SK-N-DZ (cell line): ENCODE measurements at places on chromosomes 1 and 21.

DNA sequence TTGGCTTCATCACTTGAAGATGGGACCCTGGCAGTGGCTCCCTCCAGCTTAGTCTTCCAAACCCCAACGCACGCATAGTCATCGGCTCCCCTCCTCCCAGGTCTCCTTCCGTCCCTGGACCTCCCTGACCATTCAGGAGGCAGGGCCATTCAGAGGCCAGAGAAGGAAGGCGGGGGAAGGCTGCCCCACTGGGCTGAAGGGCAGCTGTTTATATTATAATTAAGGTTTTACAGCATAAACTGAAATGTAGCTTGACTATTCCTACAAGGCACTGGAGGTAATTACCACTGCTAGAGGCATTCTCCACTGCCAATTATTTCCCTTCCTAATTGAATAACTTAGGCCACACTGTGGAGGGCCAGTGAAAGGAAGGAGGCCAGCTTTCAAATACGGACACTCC, 170.6 kb upstream of the PROX1 start:
- DNase-seq = no peak

GRCh38 chr1:205108464-205108863, 13.3 kb downstream of the RBBP5 start:
- DNase-seq = no peak

DNA sequence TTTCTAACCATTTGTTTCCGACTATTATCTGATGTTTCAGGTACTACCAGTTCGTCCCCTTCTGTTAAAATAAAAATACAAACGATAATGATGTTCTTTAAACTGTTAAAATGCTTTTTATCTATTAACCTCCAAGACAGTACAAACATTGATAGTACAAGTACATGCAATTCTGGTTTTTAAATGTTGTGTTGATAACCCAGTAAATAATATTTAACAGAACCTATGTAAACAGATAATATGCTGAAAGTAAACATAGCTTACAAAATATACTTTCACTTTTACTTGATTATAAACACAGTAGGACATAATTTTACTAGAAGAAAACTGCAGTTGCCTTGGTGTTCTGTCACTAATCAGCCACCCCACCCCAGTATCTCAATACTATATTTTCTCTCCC, 76.9 kb downstream of the COQ8A start:
- DNase-seq = no peak

GRCh38 chr1:25744140-25744581, 55.8 kb upstream of the SELENON start:
- DNase-seq = peak; percentile 57

DNA sequence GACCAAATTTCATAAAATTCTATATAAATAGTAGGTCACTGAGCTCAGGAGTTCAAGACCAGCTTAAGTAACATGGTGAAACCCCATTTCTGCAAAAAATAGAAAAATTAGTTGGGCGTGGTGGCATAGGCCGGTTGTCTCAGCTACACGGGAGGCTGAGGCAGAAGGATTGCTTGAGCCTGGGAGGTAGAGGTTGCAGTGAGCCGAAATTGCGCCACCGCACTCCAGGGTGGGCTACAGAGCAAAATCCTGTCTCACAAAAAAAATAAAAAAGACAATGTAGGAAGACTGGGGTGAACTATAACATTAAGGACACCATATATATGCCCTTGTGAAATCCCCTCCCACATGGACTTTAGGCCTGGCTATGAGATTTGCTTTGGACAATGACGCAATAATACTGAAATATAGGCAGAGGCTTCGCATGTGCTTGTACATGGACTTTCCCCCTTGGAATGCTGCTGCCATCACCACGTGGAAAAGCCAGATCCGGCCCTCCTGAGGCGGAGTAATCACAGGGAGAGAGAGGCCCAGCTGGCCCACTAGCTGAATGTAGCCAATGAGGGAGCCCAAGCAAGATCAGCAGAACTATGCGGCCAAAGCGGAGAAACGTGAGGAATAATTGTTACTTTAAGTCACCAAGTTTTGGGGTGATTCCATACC, 13.1 kb upstream of the USP1 start:
- no peak for DNase-seq

- no peak for DNase-seq
Observed at GRCh38 chr1:214541693-214542092, 9.7 kb downstream of the PTPN14 start.

GRCh38 chr1:230797942-230798365, 50.8 kb downstream of the CAPN9 start:
- DNase-seq = peak; percentile 50

DNA sequence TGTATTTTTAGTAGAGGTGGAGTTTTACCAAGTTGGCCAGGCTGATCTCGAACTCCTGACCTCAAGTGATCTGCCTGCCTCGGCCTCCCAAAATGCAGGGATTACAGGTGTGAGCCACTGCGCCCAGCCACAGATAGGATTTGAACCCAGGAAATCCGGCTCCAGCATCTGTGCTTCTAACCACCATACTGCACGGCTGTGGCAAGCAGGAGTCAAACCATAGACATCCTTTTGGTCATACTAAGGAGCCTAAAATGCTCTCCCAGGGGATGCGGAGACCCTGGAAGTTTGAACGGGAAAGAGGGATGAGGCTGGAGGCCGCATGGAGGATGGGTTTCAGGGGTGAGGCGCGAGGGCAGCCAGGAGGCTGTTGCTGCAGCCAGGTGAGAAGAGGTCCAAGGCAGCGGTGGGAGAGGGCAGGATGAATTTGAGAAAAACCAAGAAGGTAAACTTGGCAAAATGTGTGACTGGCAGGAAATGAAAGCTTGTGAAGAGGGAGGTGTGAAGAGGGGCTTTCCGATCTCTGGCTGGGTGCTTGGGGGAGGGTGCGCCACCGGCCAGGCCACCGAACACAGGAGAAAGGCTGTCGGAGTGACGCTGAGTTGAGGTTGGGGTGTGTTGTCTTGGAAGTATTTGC, 24.0 kb upstream of the CDK18 start:
- no peak for DNase-seq

- no peak for DNase-seq
Observed at GRCh38 chr1:47938520-47938919, 58.7 kb downstream of the TRABD2B start.

DNA sequence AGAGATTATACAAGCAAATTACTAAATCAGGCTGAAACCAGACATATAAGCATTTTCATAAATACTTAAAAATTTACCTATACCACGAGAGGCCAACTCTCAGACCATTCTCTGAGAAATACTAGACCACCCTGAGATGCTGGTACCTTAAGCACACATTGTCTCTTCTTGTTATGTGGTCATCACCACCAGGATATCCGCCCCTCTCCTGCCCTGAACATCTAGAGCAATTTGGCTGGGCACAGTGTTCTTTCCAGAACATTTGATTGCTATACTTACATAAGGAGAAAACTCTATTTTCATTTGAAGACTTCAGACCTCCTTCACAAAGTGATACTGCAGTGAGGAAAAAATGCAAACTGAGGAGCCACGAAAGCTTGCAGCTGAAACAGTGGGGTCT, 36.2 kb upstream of the DUSP10 start:
- no peak for DNase-seq

DNA sequence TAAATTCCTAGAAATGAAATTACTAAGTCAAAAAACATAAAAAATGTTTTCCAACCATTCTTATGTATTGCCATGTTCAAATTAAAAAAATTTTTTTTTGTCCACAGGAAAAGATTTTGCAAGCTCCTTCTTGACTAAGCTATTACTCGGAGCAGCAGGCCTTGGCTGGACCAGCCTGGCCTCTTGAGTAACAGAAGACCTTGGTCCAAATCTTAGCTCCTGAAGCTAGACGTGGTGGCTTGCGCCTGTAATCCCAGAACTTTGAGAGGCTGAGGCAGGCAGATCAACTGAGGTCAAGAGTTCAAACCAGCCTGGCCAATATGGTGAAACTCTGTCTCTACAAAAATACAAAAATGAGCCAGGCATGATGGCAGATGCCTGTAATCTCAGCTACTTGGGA, 77.6 kb downstream of the CLSTN1 start:
- DNase-seq = no peak

GRCh38 chr1:36971852-36972618, 62.3 kb downstream of the GRIK3 start:
- no peak for DNase-seq

DNA sequence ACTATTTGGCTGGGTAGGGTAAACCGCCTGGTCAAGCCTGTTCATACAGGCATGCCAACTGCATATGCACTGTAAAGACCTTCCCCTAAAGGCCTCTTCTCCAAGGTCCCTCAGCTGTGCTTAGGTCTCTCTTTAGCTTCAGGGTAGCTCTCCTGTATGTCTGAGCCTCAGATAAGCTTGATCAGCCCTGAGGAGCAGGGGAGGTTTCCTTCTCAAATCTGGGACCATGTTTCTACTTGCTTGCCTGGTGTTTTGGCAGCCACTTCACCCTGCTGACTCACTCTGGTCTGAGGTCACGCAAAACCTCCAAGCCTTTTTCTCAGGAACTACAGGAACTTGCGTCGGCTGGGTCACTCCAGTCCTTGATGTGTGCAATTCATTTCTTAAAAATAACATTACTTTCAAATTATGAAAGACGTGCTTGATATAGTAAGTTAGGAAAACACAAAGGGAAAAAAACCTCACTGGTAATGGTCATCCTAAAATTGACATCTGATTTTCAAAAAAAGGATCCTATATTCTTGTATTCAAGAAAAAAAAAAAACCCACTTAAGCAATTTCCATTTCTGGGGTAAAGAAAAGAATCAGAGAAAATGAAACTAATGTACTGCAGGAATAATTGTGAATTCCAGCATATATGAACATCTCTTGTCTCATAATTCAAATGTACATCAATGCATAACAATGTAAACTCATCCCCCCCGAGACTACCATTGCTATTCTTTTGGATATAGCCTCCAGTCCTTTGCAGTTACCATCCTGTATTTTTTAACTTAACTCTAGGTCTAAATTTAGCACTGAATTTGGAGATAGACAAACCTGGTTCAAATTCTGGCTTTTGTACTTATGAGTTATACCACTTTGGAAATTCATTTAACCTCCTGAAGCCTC, 24.8 kb upstream of the RNF19B start:
- no peak for DNase-seq

GRCh38 chr1:208243527-208243966, 637 bp downstream of the PLXNA2 start:
- DNase-seq = no peak

GRCh38 chr1:13619909-13620308, 36.3 kb downstream of the PDPN start:
- no peak for DNase-seq

DNA sequence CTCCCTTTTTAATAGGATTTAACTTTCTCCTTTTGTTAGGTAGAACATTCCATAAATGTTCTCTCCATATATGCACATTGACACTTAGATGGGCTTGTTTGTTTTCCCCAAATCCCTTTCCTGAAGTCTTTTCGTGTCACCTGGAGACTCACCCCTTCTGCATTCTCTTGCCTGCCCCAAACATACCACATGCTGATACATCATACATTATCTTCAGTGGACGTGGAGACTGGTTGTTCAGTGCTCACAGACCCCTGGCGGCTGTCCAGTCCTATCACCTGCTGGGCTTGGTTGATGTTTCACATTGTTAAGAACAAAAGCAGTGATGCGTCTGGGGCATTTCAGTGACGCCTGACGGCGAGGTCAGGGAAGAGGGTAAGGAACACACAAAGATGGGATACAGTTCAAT, 22.2 kb downstream of the FMOD start:
- DNase-seq = peak; percentile 75

DNA sequence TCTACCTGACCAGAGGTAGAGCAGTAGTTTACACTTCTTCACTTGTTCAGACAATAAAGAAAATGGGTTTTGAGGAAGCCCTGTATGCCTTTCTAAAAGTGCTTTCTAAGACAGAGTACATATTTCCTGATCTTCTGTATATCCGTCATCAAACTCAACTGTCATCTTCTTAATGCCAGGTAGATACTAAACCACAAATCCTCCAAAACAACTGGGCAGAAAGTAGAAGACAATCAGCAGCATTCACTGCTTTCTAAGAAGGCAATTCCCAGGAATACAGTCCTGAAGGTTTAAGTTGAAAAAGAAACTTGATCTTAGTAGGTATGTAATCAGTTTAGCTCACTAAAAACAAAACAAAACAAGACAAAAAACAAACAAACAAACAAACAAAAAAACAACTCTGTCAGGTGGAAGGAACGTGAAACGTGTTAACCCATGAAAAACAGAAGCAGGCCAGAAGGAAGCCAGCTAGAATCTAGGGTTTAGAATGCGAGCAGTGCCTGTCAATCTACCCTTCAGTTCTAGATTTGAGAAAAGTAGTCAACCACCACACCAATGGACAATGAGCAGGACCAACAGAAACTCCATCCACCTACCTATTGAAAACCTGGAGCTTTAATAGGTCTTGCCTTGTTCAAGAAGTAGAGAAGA, 59.2 kb downstream of the LEPR start:
- no peak for DNase-seq

DNA sequence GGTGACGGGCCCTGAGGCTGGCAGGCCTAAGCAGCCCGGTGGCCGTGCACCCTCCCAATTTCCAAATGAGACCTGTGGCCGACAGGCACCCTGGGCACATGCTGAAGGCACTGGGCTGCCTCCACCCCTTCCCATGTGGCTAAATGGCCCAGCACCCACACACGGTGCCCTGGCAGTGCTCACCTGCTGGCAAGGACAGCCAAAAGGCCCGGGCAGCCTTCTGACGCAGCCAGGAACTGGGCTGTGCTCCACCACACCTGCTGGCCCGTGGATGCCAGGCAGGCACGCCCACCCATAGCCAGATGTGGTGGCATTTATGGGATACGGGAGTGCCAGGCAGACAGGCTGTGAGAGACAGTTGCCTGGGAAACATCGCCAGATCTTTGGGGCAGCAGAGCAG, 4.0 kb upstream of the FAAP20 start:
- no peak for DNase-seq

DNA sequence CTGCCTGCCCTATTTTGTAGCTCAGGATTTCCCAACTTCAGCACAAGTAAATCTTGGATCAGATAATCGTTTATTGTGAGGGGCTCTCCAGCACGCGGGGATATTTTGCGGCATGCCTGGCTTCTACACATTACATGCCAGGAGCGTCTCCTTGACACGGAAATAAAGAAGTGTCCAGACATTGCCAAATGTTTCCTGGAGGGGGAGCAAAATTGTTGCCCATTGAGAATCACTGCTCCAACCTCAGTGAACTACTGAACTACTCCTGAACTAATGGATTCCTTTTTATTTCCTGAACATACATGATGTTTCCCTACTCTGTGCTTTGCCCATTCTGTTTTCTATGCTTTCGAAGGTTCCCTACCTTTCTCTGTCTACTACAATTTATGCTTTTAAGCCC, 1359.1 kb upstream of the ADGRL2 start:
- DNase-seq = no peak
